ENCODE measurements at places on chromosomes 12 and 14. TPM values are rescaled to one million over a fixed set of nuclear protein-coding genes. Genes with fewer than 3 reads are reported as not detected.

DNA sequence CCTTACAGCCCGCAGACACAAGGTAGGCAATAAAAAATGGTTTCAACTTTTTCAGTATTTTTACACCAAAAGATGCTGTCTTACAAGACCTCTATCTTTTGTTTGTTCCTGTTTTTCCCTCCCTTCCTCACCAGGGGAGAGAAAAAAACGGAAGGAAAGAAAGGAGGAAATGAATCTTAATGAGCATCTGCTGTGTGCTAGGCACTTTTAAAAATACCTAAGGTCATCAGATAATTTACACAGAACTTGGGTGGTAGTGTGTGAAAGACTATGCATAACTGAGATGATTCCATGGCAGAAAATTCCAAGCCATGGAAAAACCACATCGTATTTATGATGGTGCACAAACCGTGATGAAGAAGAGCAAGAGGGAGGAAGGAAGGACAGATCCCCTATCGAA is 121.2 kb downstream of the DIP2B start:
- peaks cover 9% of the 10 kb centered on the region for H3K4me1 ChIP-seq
- H3K27me3 ChIP-seq, result no peaks in the 10 kb centered on the region
- H3K36me3 ChIP-seq, result peaks cover 20% of the 10 kb centered on the region
- H3K4me3 ChIP-seq, result no peak overlapping the region
- H3K27ac ChIP-seq, result no peak overlapping the region
- peak; percentile 60 for DNase-seq

GRCh38 chr12:78671295-78671694 is 193.3 kb upstream of the SYT1 start:
- no peak overlapping the region for H3K4me3 ChIP-seq
- no peaks in the 10 kb centered on the region for H3K4me1 ChIP-seq
- H3K27ac ChIP-seq, result no peak overlapping the region
- peak; percentile 4 for DNase-seq
- H3K36me3 ChIP-seq, result no peaks in the 10 kb centered on the region
- H3K27me3 ChIP-seq, result no peaks in the 10 kb centered on the region

- peak; percentile 4 for DNase-seq
- no peaks in the 10 kb centered on the region for H3K4me1 ChIP-seq
- H3K36me3 ChIP-seq, result no peaks in the 10 kb centered on the region
Observed at GRCh38 chr14:80781972-80782367, 159.6 kb downstream of the CEP128 start.

Gene NPFF
- total RNA-seq, result 0.98 TPM

Gene GLIPR1L1
- not detected for total RNA-seq

Gene CAPRIN2
- total RNA-seq, result 20.3 TPM

All from muscle of leg (tissue), 16 donors.